ENCODE measurements at places on chromosomes 1 and 21.

DNA sequence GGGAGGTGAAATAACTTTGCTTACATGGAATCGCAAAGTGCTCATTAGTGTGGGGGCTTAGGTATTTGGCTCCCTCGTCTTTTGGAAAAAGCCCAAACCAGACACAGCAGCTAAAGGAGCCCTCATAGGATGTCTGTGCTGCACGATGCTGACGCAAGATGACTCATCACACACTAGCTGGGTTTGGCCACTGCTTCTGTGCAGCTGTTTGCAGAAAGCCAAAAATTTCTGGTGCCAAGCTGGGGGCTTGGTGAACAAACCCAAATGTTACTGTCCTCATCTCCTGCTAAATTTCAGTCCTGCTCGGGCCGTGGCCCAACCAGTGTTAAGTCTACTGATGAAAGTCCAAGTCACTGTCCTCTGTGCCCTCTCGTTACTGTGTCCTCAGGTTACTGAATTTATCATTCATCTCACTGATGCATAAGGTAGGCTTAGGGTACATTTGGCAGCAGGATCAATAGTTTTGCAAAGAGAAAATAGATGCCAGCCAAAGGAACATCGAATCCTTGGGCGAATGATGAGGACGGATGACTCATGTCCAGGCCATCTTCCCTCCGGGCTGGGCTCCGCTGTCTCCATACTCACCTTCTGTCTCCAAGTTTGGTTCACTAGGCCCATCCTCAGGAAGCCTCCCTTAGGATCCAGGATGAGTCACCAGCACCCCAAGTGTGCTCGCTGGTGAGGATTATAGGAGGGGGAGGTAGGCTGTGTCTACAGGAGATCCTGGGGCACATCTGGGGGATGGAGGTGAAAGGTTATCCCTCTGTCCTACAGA lies 177.7 kb downstream of the ADSS2 start:
- DNase-seq = peak; percentile 98

- no peak for DNase-seq
These were observed 4.5 kb downstream of the RAB7B start for GRCh38 chr1:205998457-205999241.

GRCh38 chr1:8474369-8474768 lies 156.5 kb downstream of the SLC45A1 start:
- no peak for DNase-seq

- DNase-seq = no peak
These were observed 2.1 kb downstream of the KHDC4 start for GRCh38 chr1:155932081-155932480.

- peak; percentile 52 for DNase-seq
These were observed 9.1 kb upstream of the MTFR1L start for GRCh38 chr1:25810341-25811299.

GRCh38 chr1:189180057-189180456 lies 1297.6 kb downstream of the BRINP3 start:
- DNase-seq = peak; percentile 1

DNA sequence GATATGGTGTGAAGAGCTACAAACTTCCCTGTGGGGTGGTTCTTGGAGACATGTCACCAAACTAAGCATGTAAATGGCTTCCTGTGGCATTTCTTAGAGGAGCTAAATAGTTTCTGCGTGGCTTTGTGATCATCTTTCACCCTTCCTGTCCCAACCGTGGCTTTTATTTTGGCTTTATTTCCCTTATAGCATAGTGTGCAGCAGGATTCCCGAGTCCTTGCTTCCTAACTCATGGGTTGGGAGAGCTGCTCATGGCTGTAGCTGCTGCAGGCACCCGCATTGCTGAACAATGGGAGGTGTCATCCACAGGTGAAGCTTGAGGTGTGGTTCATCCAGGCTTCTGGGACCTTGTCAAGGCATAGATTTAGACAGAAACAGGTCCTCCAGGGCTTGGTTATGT lies 192.0 kb downstream of the SDCCAG8 start:
- DNase-seq = no peak

DNA sequence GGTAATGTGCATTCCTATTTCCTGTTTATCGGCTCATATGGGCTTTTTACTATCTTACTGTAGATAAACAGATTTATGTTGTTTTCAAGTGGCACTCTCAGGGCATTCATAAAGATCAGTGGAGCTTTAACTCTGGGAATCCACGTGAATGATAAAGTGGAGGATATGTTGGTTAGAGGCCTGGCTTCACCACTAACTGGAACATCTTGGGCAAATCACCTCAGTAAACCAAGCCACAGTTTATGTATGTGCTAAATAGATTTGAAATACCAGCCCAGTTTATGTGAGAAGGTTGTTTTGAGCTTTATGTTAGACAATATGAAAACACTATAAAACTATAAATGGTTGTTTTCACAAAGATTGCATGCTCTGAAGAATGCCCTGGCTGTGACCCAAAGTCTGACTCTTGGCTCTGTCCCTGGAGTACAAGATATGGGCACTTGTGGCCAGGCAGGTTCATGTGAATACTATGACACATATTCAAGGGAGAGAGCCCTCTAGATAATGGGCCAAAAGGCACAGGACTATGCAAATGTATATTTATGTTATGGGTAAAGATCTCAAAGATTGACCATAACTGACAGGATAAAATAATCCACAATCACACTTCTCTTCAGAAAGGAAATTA lies 36.7 kb downstream of the FAM163A start:
- peak; percentile 74 for DNase-seq

DNA sequence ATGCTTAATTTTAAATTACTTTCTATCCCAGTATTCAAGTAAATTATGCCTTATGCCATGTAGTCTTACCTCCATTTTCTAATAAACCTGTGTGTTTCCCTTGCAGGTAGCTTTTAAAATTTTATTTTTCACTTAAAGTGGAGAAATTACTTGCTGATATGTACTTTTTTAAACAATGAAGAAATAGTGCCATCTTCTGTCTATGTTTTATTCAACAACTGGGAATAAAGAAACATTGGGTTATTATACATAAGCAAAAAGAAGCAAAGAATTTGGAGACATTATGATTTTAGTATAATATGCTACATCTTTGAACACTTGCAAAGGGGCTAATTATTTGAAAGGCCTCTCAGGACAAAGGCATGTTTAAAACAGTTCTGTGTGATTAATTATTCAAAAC lies 1912.9 kb downstream of the MRPL39 start:
- DNase-seq = no peak

DNA sequence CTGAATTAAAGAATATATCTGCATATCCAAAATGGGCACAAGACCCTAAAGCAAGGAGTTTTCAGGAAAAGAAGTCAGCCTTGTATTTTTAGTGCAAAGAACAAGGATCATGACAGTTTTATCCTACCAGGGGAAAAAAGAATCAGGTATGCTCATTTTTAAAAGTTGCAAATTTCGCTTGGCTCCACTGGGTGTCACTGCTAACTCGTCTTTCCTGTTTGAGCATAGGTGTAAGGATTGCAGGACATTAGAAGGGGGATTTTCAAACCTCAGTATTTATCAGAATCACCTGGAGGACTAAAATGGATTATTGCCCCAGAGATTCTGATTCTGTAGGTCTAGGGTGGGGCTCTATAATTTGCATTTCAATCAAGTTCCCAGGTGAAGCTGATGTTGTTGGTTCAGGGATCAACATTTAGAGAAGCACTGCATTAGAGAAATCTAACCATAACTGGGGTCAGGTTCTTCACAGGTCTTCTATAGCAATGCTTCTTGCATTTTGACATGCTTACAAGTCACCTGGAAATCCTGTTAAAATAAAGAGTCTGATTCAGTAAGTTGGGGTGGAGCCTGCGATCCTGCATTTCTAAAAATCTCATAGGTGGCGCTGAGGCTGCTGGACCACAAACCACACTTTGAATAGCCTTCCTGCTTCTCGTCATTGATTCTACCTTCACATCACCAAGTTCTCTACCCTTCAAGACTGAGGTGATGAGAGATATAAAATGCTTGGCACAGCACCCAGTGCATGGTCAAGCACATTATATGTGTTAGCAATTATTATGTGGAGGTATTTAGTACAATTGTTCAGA lies 39.6 kb downstream of the NUF2 start:
- DNase-seq = peak; percentile 22

DNA sequence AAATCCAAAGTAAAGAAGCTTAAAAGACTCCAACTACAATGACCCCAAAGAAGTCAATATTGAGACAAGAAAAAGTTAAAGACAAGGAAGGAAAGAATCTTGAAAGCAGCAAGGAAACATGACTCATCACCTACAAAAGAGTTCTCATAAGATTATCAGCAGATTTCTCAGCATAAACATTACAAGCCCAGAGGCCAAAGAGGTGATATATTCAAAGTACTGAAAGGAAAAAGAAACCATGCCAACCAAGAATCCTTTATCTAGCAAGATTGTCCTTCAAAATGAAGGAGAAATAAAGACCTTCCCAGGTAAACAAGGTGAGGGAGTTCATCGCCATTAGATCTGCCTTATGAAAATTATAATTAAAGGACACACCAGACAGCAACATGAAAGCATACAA lies 49.8 kb downstream of the CSMD2 start:
- DNase-seq = no peak

DNA sequence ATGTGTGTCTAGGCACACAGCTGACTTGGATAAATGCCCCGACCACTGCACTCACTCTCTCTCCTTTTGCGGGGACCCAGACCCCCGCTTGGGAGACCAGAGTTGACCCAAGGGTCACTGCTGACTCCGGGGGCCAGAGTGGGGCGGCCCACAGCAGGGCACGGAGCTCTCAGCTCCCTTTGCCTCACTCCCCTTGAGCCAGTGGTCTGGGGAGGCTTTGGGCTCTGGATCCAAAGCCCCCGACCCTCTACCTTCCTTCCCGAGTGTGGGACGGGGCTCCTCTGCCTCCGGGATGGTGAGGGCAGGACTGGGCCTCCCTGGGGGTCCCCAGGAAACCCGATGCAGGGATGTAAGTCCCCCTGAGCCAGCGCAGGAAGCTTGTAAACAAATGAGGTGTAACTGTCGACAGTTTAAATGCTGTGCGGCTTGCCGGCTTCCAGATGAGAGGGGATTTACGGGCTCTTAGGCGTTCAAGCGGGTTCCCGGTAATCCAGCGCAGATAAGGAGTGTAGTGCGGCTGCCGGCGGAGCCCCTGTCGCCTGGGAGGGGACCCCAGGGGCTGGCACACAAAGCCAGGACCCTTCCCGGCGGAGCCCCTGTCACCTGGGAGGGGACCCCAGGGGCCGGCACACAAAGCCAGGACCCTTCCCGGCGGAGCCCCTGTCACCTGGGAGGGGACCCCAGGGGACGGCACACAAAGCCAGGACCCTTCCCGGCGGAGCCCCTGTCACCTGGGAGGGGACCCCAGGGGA lies 7.4 kb downstream of the ACTRT2 start:
- DNase-seq = no peak

- no peak for DNase-seq
These were observed 55.5 kb upstream of the DYNLT5 start for GRCh38 chr1:66696771-66697170.

GRCh38 chr1:156134716-156135435 lies 18.5 kb upstream of the SEMA4A start:
- no peak for DNase-seq

GRCh38 chr1:41388510-41388909 lies 27.3 kb downstream of the FOXO6 start:
- no peak for DNase-seq

DNA sequence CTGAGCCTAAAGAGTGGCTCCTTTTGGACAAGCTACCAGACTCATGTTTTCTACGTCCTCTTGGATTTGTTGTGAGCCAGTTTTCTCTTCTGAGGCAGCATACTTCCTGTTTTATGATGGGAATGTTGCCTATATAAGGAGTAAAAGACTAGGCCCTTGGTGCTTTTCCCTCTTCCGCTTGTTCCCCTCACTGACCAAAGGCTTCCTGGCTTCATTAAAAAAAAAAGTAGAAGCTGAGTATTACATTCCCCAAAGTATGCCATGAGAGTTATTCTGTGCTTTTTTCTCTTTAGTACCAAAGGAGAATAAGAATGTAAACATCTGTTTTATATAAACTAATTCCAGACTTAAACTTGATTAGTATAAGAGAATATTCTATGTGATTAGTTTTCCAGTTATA lies 6.5 kb upstream of the HMCN1 start:
- DNase-seq = no peak

GRCh38 chr1:212446333-212446732 lies 13.6 kb downstream of the NENF start:
- no peak for DNase-seq

DNA sequence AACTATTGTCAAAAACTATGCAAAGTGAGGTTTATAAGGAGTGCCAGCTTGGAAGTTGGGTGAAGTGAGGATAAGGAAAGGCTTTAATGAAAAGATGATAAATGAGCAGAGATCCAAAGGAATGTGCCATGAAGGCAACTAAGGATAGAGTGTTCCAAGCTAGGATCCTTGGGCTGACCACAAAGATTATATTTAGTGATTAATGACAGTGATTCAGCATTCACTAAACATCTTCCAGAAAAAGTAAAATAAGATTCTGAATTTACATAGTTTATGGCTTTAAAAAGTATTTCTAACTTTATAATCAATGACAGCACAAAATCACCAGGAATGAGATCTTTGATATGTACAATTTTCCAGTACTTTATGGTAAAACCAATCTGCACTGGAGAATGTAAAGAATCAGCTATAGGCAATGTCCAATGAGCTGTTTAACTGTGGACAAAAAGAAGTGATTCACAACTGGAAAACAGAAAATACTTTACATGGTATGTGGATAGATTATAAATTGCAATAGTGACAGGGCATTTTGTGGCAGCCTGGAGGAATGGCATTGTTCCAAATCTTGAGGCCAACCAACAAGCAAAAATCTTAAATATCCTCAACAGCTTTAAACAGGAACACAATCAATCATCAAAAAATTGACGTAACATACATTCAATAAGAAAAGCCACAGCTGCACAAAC lies 91.2 kb upstream of the KCTD3 start:
- peak; percentile 55 for DNase-seq

DNA sequence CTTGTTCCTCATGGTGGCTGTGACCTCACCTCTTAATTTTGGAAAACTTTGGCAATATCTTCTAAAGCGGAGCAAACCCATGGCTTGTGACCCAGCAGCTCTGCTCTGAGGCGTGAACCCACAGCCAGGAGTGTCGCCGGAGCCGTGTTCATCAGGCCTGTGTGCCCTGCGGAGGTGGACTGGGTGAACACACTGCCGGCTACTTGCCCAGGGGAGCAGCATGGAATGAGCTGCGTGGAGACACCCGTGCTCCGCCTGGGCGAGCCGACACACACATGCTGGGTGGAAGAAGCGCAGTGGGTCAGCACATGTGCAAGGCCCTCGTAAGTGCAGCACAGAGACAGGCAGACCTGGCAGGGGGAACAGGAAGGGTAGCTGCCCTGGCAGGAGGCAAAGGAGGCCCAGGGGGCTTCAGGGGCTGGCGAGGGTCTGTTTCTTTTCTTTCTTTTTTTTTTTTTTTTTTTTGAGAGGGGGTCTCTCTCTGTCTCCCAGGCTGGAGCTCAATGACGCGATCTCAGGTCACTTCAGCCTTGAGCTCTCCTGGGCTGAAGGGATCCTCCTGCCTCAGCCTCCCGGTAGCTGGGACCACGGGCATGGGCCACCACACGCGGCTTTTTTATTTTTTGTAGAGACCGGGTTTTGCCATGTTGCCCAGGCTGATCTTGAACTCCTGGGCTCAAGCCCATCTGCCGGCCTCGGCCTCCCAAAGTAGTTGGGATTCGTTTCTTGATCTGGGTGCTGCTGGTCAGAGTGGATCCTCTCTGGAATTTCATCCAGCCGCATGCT lies 41.8 kb downstream of the AGPAT3 start:
- DNase-seq = no peak
